ENCODE measurements at places on chromosomes 13 and 19.

DNA sequence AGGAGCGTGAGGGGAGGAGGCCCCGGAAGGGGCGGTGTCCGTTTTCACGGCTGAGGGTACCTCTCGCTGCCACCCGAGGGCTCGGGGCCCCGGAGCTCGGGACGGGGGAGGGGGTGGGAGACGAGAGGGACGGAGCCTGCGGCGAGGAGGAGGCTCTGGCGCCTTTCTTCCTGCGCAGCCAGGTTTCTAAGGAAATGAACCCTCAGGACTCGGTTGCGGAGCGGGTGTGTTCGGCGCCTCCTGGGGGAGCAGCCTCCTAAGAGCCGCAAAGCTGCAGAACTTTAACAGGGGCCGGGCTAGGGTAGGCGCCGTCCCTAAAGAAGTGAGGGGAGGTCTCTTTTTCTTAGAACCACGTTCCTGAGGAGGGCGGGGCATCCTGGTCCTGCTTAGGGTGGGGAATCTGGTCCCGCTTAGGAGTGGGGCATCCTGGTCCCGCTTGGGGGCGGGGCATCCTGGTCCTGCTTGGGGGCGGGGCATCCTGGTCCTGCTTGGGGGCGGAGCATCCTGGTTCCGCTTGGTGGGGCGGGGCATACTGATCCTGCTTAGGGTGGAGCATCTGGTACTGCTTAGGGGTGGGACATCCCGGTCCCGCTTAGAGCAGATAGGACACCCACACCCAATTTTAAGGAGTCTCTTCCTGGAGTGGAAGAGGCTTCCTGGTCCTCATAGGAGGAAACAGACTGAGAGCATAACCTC, 6.2 kb downstream of the SYT5 start:
- DNase-seq, result no peak

DNA sequence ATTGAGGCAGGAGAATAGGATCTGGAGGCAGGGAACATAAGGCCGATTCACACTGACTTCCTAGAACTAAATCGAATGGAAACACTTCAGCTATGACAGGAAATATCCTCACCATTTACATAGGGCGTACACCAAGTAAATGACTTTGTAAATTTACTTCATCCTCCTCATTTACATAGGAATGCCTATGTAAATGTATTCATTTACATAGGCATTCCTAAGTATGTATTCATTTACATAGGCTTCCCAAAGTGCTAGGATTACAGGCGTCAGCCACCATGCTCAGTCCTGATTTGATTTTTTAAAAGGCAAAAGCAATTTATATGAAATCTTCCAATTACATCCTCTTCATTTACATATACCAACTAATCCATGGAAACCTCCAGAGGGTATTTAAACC, 133.1 kb upstream of the RFC3 start:
- DNase-seq, result no peak

DNA sequence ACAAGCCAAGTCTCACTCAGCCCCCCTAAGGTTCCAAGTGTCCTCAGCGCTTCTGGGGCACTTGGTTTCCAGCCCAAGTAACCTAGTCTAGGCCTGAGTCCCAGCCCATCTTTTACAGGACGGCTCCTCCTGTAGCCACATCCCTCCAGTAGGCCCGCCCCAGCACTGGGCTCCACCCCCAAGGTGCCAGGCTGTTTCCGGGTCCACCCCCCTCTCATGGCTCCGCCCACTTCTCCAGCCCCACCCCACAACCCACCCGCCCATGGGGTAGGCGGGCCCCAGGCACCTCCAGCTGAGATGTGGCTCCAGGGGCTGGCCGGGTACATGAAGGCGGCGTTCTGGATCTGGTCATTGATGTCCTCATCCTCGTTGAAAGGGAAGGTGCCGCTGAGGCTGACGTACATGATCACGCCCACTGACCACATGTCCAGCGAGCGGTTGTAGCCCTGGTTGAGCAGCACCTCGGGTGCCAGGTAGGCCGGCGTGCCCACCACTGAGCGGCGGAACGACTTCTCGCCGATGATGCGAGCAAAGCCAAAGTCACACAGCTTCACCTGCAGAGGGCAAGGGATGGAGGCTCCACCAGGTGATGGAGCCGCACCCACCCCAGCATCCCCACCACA, 17.2 kb upstream of the DACT3 start:
- no peak for DNase-seq

- no peak for DNase-seq
These were observed 21.6 kb downstream of the FAM124A start for GRCh38 chr13:51243832-51244231.

DNA sequence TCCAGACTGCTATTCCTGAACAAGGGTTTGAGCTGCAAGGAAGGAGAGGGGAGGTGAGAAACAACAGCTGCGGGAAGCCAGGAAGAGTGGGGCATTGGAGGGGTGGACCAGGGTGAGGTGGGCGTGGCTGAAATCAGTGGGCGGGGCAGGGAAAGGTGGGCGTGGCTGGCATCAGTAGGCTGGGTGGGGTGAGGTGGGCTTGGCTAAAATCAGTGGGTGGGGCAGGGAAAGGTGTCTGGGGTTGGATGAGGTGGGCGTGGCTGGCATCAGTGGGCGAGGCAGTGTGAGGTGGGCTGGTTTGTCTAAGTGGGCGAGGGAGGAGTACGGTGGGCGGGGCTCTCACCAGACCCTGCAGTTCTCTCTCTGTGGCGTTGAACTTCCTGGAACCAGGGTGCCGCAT, 87.6 kb downstream of the MUC16 start:
- no peak for DNase-seq

DNA sequence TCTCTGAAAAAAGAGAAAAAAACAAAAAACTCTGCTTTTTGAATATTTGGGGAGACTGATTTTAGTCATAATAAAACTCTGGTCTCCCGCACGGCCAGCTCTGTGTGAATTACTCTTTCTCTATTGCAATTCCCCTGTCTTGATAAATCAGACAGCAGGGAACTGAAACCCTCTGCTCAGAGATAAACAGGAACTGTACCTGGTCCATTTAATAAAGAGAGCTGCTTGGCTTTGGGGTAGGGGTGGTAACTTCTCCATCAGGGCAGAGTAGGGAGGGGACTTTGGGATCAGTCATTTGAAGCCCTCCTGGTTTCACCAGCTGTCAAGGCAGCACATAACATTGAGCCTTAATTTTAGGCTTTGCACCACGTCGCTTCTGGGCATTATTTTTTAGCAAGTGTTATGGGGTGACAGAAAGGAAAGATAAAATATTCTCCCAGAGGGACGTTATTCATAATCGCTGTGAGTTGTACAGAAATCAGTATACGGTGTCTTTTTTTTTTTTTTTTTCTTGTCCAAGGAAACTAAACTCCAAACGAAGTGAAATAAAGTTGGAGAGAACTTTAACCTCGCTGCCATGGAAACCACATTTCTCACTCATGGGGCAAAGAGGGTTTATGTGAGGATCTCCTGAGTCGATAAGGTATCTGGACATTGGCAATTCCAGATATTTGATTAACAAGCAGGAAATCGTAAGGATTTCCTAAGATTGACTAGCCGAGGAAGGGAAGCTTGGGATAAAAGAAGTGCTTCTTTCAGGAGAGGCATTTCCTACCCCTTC, 99.0 kb upstream of the MRI1 start:
- no peak for DNase-seq

- no peak for DNase-seq
These were observed 3.2 kb upstream of the EBPL start for GRCh38 chr13:49694446-49694845.

- DNase-seq, result no peak
These were observed 16.3 kb upstream of the GTF3A start for GRCh38 chr13:27408074-27408473.

DNA sequence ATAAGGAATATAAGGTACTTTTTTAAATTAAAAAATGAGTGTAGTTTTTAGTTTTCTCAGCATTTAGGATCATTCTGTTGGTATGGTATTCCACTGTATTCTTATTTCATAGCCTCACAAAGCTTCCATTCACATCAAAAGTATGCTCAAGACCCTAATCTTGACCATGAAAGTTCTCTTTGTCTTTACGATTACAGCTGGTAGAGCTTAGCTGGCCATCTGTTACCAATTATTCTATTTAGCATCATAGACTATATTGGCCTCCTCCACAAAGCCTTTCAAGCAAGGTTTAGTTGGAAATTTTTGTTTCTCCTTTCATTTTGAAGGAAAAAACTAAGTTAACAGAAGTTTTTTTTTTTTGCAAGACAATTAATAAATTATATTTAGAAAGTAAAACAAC, 245.1 kb downstream of the KCTD12 start:
- DNase-seq, result no peak

DNA sequence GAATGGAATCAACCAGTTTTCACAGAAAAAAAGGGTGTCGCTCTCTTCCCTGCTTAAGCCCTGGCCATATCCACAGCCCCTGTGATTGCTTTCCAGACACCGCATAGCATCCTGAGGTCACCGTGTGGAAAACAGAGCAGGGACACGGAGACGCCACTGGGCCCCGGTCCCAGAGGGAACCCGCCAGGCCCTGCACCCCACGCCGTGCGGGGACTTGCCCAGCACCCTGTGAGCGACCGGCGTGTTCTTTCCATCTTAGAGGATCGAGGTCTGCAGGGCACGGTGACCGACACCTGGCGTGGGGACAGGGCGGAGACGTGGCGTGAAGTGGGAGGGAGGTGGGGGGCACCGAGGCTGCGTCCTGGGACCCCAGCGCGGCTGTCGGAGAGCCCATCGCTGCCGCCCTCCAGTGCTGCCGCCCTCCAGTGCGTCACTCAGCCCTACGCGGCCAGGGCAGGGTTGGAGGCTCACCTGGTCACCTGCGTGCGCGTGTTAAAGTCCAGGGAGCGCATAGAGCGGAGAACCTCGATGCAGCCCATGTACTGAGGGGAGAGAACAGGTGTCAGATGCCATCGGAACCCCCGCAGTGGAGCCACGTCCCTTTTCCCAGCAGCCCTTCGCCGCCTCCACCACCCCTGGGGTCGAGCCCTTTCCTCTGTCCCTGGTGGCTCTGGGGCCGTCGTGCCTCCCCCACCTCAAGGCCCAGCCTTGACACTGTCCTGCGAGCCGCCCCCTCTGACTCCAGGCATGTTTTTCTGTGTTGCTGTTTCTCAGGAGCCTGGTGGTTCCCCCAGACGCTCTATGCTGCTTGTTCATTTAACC, 20.2 kb downstream of the SHC2 start:
- no peak for DNase-seq

DNA sequence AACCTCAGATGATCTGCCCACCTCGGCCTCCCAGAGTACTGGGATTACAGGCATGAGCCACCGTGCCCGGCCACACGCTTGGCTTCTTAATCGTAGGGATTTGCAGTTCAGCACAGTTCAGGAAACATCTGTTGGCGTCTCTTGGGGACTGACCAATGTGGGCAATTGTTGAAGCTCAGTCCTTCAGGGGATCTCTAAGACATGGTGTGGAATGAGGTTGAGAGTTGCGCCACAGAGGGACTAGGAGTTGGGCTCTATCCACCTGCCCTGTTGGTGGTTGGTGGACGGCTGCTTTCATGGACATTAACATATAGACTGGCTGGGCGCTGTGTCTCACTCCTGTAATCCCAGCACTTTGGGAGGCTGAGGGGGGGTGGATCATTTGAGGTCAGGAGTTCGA, 37.3 kb upstream of the SIN3B start:
- no peak for DNase-seq
